Cardiac fibroblast (primary cell): ENCODE measurements at places on chromosomes 11 and 22.

DNA sequence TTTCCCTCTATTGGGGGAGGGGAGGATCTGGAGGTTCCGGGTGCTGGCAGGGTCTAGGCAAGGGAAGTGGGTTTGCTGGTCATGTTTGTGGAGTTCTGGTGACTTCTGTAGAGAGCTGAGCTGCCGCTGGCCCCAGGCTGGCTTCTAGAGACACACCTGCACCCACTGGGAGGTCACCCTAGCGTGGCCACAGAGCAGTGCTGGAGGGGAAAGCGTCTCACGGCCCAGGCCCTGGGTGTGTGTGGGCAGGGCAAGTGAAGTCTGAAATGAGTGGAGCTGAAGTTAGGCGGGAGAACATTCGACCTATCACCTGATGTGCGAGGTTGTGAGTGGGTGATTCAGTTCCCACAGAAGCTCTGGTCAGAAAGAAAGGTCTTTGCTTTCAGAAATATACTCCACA is 27.9 kb downstream of the SMIM38 start:
- no peak for DNase-seq

DNA sequence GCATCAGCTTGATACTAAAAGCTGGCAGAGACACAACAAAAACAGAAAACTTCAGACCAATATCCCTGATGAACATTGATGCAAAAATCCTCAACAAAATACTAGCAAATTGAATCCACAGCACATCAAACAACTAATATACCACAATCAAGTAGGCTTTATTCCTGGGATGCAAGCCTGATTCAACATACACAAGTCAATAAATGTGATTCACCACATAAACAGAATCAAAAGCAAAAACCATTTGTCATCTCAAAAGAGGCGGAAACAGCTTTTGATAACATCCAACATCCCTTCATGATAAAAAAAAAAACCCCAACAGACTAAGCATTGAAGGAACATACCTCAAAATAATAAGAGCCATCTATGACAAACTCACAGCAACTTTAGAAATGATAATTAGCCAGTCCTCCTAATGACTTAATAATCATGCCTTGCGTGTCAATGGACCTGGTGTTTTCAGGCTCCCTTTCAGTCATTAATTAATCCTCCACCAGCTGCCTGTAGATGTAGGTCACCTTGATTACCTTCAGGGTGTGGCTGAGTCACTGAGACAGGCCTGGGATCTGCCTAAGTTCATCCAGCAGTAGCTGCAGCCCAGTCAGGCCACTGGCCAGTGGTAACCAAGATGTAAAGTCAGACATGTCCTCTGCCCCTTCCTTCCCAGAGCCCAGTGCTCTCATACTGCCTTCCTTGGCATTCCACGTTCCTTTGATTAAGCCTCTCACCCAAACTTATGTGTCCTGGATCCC is 109.8 kb downstream of the EHF start:
- DNase-seq = no peak

DNA sequence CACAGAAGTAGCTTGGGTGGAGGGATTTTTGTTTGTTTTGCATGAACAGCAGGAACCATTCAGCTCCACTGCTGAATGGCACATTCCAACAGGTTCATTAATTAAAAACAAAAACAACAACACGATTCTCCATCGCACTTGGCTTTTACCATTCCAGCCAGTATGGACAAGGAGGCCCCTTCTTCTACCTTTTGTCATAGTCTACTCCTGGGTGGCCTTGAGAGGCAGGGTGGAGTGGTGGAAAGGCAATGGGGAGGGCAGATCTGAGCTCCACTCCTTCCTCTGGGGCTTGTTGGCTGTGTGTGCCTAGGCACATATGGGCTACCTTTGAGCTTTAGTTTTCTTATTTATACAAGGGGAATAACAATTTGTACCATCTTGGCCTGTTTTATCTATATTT is 4.8 kb downstream of the TIMP3 start:
- no peak for DNase-seq

- no peak for DNase-seq
Observed at GRCh38 chr22:19981961-19982920, 34.4 kb downstream of the ARVCF start.

- DNase-seq = no peak
Observed at GRCh38 chr22:17085277-17086181, 729 bp downstream of the IL17RA start.

- DNase-seq = no peak
Observed at GRCh38 chr11:116582571-116582970, 190.2 kb downstream of the BUD13 start.

DNA sequence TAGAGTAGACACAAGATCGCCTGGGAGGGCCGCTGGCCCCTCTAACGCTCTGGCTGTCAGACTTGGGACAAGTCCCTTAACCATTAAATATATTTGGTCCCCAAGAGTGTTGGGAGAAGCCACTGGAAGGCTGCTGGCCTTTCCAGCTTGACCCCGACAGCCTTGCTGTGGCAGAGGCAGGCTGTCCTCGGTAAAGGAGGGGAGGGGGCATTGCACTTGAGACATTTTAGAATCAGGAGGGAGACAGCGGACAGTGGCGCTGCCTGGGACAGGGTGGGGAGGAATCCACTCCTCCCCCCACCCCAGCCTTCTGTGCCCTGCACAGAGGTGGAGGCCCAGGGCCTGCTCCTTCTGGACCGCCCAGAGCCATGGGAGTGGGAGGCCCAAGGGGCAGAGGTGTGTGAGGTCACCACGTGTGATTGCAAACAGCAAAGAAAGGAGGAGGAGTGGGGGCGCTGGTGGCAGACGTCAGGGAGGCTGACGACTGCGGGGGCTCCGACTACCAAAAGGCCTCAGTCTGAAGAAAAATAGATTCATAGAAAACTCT is 28.9 kb downstream of the APOL1 start:
- DNase-seq = no peak

- no peak for DNase-seq
Observed at GRCh38 chr11:94576306-94576705, 9.1 kb downstream of the PIWIL4 start.

GRCh38 chr22:44042249-44043218 is 18.4 kb downstream of the PARVB start:
- DNase-seq = no peak

GRCh38 chr11:120877746-120878365 is 146.0 kb upstream of the TBCEL start:
- no peak for DNase-seq

GRCh38 chr11:114605370-114605769 is 9.8 kb upstream of the NXPE4 start:
- no peak for DNase-seq

- no peak for DNase-seq
Observed at GRCh38 chr11:40129266-40129665, 1330.2 kb downstream of the LRRC4C start.
